ENCODE measurements at places on chromosomes 11 and 22.

DNA sequence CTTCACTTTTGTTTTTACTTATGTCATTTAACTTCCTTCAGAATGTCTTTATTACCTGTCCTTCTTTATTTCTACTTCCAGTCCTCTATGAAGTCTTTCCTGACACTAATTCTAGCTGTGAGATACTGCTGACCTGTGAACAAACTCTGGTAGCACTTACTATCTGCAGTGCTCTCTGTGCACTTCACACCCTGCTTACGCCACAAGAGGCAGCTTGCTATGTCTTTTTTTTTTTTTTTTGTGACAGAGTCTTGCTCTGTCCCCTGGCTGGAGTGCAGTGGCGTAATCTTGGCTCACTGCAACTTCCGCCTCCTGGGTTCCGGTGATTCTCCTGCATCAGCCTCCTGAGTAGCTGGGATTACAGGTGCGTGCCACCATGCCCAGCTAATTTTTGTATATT, 10.7 kb downstream of the STIM1 start:
- DNase-seq, result peak; percentile 73

DNA sequence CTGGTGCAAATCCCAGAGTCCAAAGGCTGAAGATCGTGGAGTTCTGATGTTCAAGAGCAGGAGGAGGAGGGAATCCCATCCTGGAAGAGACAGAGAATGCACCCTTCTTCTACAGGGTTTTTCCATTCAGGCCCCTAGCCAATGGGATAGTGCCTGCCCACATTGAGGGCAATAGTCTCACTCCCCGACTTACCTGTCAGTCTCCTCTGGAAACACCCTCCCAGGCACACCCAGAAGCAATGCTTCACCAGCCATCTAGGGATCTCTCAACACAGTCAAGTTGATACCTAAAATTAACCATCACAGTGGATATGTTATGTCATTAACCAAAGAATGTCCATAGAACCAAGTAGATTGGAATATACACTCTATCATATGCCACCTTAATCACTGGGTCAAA, 72.9 kb downstream of the FAM83F start:
- no peak for DNase-seq

- DNase-seq, result no peak
These were observed 34.7 kb upstream of the PRR5 start for GRCh38 chr22:44667276-44667675.

GRCh38 chr22:32979606-32980005, 78.6 kb downstream of the SYN3 start:
- DNase-seq, result no peak

DNA sequence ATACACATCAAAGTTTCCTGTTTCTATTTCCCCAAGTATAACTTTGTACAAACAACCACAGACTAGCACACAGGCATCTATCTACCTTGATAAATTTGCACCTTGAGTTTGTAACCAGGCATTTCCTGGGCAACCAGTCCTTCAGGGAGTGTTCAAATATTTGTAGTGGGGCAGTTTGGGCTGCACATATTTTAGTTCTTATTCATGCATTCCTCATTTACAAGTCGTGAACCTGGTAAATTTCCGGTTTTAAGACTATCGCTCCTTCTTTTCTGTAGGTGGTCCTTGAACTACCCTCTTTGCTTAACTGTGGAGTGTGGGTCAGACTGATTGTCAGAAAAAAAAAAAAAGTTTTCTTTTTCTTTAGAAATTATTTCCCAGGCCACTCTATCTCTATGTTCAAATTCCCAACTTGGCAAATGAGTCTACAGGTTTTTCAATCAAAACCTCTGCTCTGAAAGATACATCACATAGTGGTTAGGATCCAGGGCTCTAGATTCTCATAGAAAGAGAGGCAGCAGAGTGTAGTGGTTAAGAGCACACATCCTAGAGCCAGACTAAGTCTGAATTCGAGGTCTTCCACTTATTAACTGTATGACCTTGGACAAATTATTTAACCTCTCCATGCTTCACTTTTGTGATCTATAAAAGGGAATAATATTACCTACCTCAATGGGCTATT, 201.5 kb downstream of the SOX6 start:
- no peak for DNase-seq

All from erythroblast (primary cell).